Activated CD4-positive, alpha-beta T cell treated with anti-CD3 and anti-CD28 coated beads for 48 hours (primary cell): ENCODE measurements at places on chromosomes 5 and 9.
A peak's percentile ranks its signal among the peaks of the same experiment; 100 is the strongest.

DNA sequence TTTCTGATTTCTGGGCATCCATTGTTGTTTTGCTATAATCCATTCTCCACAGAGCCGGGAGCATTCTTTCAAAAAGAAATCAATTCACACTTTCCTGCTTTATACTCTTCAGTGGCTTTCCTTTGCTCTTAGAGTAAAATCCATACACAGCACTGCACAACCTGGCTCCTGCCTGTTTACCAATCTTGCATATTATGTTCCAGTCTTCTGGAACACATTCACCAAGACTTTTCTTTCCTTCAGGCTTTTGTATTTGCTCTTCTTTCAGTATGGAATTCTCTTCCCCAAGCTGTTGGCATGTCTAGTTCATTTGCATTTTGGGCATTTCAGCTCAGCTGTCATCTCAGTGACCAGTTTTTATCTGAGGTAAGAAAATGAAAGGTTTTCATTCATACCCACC lies 6.3 kb downstream of the RFESD start:
- no peak for DNase-seq

DNA sequence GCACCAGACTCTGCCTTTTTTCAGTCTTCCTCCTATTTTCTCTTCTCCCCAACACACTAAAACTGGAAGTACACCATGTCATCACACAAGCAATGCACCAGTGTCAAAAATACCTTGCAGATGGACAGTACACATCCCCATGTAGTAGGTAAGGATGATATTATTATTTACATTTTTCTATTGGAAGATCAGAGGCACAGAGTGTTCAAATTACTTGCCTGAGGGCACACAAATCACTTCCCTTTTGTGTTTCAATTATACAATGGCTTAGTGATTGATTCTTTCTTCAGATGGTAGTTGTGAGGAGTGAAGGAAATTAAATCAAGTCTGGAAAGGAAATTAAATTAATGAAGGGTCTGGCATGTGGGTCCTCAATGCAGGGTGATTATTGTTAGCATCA lies 39.6 kb downstream of the CTSL start:
- no peak for DNase-seq

GRCh38 chr5:72101828-72102227 lies 5.4 kb upstream of the MAP1B start:
- DNase-seq, result no peak

- no peak for DNase-seq
Measured at GRCh38 chr5:168364750-168365550, 73.5 kb downstream of the WWC1 start.

GRCh38 chr9:95074632-95075031 lies 242.9 kb downstream of the FANCC start:
- DNase-seq, result no peak

- no peak for DNase-seq
Measured at GRCh38 chr5:130706696-130707095, 458.4 kb downstream of the HINT1 start.

- no peak for DNase-seq
Measured at GRCh38 chr5:142981475-142981874, 211.3 kb downstream of the ARHGAP26 start.

DNA sequence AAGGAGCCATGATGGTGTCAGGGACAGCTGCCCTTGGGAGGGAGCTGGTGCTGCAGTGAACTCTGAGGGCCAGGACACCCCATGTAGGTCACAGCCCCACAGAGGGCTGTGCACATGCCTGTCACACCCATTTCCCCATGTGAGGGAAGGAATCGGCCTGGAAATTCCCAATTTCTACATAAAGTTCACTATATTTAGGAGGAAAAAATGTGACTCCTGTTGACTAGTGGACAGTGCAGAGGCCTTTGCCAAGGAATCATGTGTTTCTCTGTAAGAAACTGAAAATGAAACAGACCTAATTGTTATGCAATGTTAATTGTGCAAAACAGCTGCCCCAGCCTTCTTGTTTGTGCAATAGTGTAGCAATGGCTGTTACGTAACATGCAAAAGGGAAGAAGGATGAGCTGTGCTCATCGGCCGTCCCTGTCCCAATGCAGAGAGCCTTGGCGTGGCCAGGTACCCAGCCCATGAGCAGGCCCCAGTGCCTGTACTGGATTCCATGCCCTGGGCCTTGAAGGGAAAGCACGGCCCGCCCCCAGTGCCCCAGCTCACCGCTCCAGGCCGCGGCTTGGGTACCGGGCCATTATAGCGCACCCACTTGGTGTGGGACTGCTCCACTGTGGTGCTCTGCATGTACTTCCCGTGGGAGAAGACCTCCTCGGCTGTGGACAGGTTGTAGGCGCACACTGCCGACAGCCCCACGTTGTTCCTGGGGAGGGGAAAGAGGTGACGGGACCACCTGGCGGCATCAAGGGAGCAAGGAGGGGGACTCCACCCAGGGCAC lies 70.0 kb downstream of the SECISBP2 start:
- no peak for DNase-seq

GRCh38 chr5:39119404-39120051 lies 45.3 kb upstream of the RICTOR start:
- no peak for DNase-seq

- no peak for DNase-seq
Measured at GRCh38 chr9:76521244-76521681, 62.3 kb downstream of the GCNT1 start.

- no peak for DNase-seq
Measured at GRCh38 chr9:112503170-112503569, 16.5 kb downstream of the KIAA1958 start.

- peak; percentile 52 for DNase-seq
Measured at GRCh38 chr5:127564002-127564769, 46.7 kb downstream of the PRRC1 start.

GRCh38 chr5:21613971-21614488 lies 1239.1 kb downstream of the CDH12 start:
- no peak for DNase-seq

GRCh38 chr9:23590276-23591000 lies 235.6 kb downstream of the ELAVL2 start:
- DNase-seq, result no peak

DNA sequence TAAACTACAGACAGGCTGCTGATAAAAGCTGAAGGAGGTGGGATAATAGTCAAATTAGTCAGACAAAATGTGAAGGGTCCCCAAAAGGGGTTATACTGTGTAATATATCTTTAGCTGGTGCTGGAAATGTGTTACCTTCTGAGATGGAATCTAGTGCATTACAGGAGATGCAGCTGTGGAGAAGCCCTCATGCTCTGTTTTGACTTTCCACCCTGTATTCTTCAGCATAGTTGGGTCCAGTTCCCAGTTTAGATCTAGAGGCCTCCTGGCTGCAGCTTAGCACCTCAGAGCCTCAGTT lies 122.6 kb downstream of the PAPPA start:
- no peak for DNase-seq

DNA sequence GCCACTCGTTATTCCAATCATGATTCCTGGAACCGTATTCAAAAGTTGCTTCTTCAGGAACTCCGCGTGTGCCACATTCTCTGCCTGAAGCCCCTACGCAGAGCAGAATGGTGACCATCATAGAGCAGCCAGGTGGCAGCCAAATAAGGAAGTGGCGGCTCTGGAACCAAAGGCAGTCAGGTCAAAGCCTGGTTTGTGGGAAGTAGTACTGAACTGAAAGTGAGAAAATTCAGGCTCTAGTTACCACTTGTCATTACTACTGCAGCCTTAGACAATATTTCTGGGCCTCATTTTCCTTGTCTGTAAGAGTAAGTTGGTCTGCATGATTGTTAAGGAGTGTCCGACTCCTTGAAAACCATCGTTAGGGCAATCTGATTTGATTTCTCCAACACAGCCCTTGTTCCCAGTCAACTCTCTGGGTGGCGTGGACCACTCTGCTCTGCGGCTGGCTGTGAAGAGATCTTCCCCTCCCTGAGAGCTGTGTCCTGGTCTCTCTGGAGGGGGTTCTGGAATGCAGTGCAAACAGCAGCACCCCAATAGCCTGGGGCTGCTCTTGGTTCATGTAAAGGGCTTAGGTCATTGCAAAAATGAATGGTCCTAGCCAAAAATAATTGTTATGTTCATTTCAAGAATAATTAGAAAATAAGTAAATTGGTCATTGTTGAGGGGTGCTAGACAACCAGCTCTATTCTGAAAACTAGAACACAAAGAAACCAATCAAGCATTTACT lies 102.4 kb downstream of the MED27 start:
- DNase-seq, result no peak

GRCh38 chr9:74865177-74865576 lies 22.5 kb downstream of the TRPM6 start:
- no peak for DNase-seq

DNA sequence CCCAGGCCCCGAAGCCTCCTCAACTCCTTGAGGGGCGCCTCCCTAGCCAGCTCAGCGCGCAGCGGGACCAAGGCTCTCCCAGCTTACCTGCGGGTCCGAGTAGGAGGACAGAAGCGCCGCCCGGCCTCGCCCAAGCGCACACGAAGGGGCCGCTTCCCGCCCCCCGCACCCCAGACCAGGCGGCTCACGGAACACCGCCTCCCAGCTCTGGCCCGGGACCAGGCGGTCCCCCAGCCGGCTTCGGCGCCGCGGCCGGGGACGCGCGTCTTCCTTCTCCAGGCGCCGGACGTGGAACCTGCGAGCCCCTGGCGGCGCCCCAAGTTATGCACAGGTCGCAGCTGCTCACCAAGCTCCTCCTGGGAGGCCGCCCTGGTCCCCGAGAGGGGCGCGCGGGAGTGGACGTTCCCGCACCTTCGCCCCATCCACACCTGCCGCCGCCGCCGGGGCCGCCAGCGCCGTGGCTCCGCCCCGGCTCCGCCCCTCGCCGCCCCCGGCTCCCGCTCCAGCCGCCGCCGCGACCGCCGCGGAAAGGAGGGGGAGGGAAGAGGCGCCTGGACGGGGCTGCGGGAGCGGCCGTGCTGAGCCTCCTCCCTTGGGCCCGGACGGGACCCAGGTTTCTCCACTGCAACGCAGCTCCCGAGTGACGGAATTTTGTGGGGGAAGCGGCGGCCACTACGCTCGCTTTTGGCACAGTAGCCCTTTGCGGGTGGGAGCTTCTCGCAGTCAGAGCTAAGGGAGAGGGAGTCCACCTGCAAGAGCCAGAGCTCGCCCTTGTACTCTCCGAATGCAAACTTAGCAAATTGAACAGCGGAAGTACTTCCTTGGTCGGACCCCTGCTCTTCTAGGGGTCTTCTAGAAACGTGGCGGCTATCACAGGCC lies 77.5 kb upstream of the IFNE start:
- DNase-seq, result peak; percentile 63

- DNase-seq, result no peak
Measured at GRCh38 chr5:165152058-165152457, 1646.6 kb downstream of the MAT2B start.

- no peak for DNase-seq
Measured at GRCh38 chr5:1643651-1644392, 120.1 kb upstream of the LPCAT1 start.

DNA sequence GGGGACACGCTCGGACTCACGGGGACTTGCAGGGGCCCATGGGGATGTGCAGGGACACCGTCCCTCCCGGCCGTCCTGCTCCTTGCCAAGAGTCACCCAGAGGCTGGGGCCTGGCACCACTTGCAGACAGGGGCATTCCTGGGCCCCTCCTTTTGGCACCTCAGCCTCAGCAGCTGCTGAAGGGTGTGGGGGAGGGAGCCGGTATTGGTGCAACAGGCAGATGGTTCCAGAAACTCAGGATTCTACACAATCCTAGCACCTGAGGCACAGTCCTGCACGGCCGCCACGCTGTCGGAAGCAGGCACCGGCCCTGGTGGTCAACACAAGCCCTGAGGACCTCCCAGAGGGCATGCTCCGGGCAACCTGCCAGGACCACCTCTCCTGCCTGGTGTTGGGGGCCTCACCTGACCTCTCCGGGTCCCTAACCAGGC lies 19.3 kb upstream of the SLC12A7 start:
- DNase-seq, result no peak

GRCh38 chr5:176700239-176700847 lies 53.1 kb downstream of the TSPAN17 start:
- peak; percentile 30 for DNase-seq

DNA sequence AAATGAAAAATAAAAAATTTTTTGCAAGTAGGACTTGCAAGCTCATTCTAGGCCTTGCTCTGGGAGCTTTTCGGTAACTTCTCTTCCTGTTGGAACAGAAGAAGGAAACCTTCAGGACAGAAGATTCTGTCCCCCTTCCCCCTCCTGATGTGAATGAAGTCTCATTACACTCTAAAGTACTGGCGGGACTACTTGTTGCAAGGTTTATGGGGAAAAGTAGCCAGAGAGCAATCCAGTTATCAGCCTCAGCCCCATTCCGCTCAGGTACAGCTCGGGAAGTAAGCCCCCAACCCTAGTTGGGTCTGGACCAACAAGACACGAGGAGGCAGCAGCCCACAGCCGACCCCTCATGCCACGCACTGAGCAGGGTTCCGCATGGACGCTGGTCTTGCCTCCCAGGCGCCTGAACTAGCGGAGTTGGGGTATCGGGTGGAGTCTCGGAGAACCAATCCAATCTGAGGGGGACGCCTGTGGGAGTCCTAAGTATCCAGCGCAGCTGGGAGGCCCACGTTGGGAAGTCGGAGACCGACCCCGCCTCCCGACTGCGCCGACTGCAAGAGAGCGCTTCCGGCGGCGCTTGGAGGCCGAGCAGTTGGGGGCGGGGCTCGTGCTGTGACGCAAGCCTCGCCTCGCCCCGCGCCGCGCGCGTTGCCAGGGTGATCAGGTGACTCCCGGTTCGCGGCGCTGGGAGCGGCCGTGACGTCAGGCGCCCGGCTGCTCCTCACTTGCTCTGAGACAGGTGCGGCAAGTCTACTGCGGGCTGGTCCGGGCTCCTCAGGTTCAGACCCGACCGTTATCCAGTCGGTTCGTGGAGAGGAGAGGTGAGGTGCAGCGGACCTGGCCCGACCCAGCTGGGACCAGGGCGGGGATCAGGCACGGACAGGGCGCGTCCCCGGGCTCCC lies at the start of gene CYSTM1:
Gene CYSTM1 (plus strand): TSS at position 724 of the 902 bp plus-strand sequence. CDS start 19,278 bp downstream, outside the sequence.
- peak; percentile 96 for DNase-seq

GRCh38 chr9:114450833-114451706 lies 54.2 kb downstream of the WHRN start:
- DNase-seq, result no peak

- no peak for DNase-seq
Measured at GRCh38 chr5:38867416-38867815, 21.6 kb downstream of the OSMR start.

DNA sequence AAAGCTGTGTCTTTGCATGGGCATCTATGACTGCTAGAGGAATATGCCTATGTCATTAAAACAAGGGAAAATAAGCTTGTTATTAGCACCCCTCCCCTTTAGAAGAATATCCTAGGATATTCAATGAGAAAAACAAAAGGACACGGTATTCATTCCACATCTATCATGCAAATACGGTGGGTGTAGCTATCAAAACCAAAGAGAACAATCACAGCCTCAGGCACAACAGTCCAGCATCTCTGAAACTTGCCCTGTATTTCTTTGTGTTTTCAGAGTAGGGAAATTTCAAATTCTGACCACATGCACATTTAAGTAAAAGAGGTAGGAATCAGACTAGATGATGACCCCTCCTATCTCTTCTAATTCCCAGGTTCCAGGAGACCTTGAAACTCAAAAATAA lies 209.9 kb downstream of the EFNA5 start:
- no peak for DNase-seq
